ENCODE measurements at places on chromosomes 4 and X. TPM values are rescaled to one million over a fixed set of nuclear protein-coding genes. Genes with fewer than 3 reads are reported as not detected.

- no peak for DNase-seq
These were observed 86.0 kb downstream of the PJA1 start for GRCh38 chrX:69079268-69079667.

DNA sequence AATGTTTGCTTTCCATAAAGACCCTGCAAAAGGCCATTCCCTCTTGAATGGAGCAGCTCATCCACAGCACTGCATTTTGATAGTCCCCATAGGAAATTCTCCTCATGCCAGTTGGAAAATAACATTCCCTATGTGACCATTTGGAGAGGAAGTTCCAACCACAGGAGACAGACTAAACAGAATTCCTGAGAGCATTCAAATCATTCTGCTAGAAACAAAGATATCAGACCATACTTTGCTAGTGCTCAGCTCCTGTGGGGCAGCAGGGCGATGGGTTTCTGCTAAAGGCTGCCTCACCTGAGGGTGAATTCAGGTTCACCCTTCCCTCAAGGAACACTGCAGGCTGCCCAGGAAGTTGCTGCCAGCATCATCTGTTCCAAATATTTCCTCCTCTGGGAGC, 58.8 kb downstream of the LNX1 start:
- no peak for DNase-seq

DNA sequence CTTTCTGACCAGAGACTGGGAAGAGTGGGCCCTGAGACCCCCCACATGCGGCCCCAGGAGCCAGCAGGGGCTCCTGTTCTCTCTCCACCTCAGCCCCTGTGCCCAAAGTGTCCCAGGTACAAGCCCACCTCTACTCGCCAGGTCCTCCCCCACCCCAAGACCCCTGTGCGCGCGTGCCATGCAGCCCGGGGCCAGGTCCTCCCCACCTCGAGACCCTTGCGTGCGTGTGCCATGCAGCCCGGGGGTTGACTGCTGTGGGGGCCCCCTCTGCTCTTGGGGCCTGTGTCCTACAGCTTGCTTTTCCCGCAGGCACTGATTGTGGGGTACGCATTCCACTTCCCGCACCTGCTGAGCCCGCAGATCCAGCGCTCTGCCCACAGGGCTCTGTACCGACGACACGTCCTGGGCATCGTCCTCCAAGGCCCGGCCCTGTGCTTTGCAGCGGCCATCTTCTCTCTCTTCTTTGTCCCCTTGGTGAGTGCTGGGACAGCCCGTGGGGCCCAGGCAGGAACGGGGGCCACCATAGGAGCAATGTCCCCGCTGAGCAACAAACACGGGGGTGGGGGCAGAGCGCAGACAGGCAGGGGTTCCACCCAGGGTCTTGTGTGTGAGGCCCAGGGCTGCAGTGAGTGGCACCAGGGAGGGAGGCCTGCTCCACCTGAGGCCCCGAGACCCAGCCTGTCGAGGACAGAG, 20.3 kb downstream of the DGKQ start:
- DNase-seq = no peak

GC gene
- not detected for total RNA-seq

C1QTNF7 gene
- total RNA-seq = 4.4 TPM

TASL gene
- not detected for total RNA-seq
